ENCODE measurements at places on chromosomes 7 and 10.

GRCh38 chr7:150569245-150569955 is 2.2 kb downstream of the GIMAP4 start:
- peak; percentile 1 for DNase-seq

GRCh38 chr10:46550076-46550790 is 6.2 kb downstream of the GPRIN2 start:
- DNase-seq = no peak

DNA sequence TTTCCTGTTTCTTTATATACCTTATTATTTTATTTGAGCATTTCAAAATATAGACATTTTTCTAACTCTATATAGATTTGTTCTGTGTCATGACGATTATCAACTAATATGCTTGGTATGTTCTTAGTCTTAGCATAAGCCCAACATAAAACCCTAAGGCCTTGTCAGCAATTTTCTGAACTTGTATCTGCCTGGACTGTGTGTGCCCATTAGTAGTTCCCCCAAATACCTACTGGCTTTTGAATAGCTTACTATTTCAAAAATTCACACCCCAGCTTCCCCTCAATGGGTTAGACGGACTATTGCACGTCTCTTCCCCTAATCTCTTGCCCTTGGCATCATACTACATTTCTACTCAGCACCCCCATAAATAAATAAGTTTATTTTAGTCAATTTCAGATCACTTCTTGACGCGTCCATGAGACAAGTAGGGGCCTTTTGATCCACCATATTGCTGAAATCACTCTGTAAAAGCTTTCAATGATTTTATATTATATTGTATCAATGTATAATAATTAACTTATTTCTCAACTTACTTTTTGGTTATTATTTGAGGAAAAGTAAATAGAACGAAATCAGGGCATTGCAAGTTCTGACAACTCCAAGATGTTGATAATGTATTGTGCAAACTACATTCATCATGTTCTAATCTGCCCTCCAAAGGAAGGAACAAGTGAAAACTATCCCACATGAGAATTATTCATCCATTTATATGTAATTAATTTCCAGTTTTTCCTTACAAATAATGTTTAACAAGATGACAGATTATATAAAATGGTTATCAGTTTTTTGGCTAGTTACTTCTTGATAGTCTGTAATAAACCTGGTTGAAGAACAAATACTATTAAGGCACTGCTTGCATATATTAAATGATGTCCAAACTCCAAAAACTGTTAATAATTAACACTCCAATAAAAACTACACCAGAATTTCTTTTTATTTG is 1.1 kb upstream of the AKR1C3 start:
- DNase-seq = no peak

- DNase-seq = no peak
Measured at GRCh38 chr7:33788531-33788930, 116.8 kb upstream of the BMPER start.

DNA sequence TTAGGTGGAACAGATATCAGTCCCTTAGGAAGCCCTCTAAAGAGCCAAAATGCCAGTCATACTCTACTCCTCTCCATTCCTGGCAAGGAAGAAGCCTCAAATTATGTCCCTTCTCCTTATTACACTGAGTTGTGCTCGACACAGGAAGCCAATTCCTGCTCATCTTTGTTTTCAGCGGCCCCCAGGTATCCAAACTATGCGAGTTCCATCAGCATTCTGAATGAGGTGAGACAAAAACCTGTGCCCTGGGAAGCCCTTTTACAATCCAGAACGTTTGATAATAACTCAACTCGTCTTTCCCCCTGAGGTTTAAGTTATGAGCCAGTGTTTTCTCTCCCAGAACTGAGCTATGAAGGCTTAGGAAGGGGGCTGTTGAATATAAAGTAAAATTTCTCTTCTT is 580.5 kb downstream of the NXPH1 start:
- DNase-seq = no peak

- DNase-seq = peak; percentile 87
Measured at GRCh38 chr7:4791738-4792536, 16.5 kb downstream of the AP5Z1 start.

DNA sequence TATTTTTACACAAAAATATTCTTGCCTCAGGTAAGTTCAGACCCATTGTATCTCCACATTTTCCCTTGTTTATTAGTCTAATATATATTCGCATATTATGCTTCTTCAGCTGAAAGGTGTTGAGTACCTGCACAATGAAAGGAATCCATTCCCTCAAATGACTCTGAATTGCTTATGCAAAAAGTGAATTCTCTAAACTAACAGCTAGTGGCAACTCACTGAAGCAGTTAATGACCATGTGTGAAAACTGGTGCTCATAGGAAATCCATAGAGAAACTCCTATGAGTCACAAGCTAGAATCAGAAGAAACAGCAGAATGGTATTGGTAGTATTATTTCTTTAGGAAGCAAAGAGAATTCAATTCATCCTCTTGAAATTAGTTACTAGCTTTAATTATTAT is 33.5 kb upstream of the RNF148 start:
- DNase-seq = no peak

DNA sequence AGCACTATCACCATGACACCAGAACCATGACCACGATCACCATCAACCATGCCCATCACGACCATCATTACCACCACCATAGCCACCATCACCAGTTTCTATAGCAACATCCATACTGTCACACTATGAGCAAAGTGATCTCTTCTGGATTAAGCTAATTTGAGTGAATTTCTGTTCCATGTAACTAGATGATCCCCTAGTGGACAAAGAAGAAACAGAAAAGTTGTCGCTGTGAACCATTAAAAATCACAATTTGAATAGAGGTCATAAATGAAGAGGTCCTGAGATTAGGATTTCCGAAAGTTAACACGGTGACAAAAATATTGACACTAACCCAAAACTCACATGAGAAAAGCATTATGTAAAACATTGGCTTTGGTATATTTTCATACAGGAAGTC is 77.6 kb downstream of the CLRN3 start:
- DNase-seq = no peak

- no peak for DNase-seq
Measured at GRCh38 chr7:115226410-115226809, 304.5 kb downstream of the MDFIC start.

- no peak for DNase-seq
Measured at GRCh38 chr7:41830271-41830670, 127.4 kb upstream of the INHBA start.

- no peak for DNase-seq
Measured at GRCh38 chr10:124579011-124579399, 117.4 kb downstream of the LHPP start.

GRCh38 chr10:104034401-104035193 is 51.1 kb downstream of the COL17A1 start:
- no peak for DNase-seq

GRCh38 chr10:14322526-14323188 is 8.1 kb downstream of the FRMD4A start:
- no peak for DNase-seq

- DNase-seq = no peak
Measured at GRCh38 chr10:4545062-4545461, 280.9 kb upstream of the AKR1E2 start.

- DNase-seq = no peak
Measured at GRCh38 chr10:113540845-113541548, 11.9 kb upstream of the HABP2 start.

DNA sequence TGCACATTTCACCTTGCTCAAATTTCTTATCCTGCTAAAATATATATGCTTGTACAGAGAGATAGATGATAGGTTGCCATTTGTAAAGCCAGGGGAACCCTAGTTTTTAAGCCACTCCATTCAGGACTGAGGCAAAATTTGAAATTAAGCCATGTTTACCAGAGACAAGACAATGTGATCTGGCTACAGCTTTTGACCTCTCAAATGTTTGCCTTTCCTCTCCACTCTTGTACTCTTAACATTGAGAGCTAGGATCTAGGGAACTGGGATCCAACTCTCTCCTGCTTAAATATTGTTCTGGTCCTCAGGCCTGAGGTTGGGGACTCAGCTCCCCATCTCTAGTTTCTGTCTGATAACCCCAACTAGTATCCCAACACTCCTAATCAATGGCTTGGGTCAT is 15.9 kb downstream of the HYAL4 start:
- no peak for DNase-seq

- peak; percentile 43 for DNase-seq
Measured at GRCh38 chr10:13672548-13672947, 85.8 kb downstream of the PRPF18 start.

GRCh38 chr7:151351027-151351426 is 9.4 kb downstream of the NUB1 start:
- DNase-seq = peak; percentile 49

- peak; percentile 19 for DNase-seq
Measured at GRCh38 chr7:127550247-127550646, 35.1 kb downstream of the GCC1 start.

- DNase-seq = no peak
Measured at GRCh38 chr7:79590916-79591623, 137.6 kb upstream of the MAGI2 start.

DNA sequence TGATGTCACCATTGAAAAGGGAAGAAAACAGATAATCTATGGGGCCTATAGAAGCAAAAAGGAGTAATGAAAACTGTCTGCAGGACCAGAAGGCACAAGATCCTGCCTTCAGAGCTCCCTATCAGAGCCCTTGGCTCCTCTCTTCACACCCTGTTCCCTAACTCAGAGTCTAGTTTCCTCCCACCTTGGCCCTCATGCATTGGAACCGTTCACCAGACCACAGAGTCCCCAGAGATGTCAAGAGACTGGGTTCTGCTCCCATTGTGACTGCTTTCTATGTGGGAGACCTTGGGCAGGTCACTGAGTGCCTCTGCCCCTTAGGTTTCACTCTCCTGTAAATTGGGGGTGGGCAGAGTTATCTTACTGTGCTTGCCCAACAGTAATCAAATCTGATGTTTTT is 80.1 kb upstream of the RPA3 start:
- no peak for DNase-seq

DNA sequence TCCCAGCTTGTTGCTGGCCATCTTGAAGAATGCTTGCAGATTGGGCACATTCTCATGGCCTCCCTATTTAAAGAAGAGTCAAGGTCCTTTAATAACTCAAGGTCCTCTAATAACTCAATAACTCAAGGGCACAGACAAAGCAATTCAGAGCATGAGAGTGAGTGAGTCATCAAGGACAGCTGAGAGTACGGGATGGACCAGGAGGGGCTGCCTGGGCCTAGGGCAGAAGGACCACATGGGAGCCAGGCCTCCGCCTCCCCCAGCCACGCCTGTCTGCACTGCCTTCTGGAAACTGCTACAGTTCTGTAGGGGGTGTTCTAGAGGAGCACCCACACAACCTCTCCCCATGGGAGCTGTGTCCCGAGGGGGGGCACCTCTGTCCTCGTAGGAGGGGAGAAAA is 48.9 kb downstream of the ZNF503 start:
- DNase-seq = no peak

DNA sequence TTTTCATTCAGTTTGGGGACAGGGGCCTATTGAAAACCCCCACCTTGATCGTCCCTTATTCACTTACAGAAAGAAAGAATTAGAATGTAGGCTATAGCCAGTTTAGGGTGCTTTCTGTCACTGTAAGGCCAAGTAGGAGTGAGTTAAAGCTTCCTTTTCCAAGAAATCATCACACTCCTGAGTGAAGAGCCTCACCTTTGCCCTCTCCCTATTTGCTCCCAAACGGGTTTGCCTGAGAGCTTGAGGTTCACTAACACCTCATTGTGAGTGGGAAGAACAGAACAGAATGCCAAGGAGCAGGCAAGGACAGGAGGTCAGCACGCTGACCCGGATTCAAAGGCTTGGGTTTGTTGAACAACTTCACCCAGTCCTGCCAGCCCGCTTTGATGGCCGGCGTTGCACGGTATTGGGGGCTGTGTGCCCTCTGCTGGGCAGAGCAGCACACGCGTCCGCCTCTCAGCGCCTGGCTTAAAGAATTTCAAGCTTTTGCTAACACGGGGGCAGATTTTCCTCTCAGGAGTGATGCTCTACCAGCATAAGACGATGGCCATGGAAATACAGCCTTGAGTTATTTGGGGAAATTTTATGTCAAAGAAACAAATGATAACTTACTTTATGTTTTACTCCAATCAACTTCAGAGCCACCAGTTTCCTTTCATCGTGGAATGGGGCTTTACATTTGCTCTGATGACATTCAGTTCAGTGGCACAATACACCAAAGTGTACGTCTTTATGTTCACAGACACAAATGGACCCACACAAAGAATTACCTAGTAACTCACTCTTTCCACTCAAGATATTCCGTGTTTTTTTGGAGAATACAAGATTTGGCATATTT is 470.0 kb downstream of the SUGCT start:
- DNase-seq = peak; percentile 50

GRCh38 chr7:105920766-105921165 is 42.3 kb upstream of the CDHR3 start:
- no peak for DNase-seq

GRCh38 chr7:36967387-36967786 is 243.1 kb upstream of the AOAH start:
- DNase-seq = peak; percentile 74

DNA sequence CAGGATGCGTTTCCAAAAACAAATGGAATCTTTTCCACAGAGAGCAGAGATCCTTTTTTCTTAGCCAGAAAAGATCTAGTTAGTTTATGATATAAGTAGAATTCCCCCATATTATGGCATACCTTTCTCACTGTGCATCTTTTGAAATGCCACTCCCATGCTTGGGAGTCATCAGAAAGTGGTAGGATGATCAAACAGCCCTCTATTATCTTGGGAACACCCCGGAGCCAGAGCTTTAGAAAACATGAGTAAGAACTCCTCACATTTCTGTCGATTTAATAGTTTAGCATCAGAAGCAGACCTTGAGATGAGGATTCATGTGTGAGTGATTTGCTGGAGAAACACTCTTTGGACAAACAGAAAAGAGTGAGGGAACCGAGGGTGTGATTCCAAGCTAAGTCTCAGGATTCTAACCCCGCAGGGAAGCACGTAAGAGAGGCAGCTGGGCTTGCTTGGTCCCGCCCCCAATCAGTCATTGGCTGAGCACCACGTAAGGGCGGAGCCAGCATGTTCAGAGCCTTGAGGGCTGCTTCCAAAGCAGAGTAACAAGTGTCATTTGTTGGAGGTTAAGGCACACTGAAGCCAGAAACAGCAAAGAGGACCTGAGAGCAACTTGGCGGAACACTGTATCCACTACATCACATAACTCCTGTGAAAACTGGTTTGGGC is 43.7 kb upstream of the NXPH1 start:
- DNase-seq = peak; percentile 82

GRCh38 chr7:131904760-131905327 is 348.4 kb upstream of the PODXL start:
- no peak for DNase-seq

GRCh38 chr10:73647875-73648651 is 6.8 kb upstream of the MYOZ1 start:
- no peak for DNase-seq

DNA sequence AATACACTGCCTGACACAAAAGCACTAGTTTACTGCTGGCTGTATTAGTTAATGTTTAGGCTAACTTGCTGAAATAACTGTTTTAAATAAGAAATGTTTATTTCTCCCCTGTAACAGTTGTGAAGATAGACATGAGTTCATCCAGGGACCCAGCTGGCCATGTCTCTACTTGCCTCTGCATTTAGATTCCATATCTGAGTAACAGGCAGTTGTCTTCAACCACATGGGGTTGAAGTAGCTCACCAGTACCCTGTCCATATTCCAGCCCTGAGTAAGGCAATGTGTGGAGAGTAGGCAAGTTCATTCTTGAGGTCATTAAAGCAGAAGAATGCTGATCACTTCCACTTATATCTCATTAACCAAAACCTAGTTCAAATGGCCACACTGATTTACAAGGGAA is 31.1 kb upstream of the RSBN1L start:
- no peak for DNase-seq

- no peak for DNase-seq
Measured at GRCh38 chr7:52257890-52258289, 777.5 kb upstream of the POM121L12 start.
